ENCODE measurements at places on chromosomes 5 and 9.

DNA sequence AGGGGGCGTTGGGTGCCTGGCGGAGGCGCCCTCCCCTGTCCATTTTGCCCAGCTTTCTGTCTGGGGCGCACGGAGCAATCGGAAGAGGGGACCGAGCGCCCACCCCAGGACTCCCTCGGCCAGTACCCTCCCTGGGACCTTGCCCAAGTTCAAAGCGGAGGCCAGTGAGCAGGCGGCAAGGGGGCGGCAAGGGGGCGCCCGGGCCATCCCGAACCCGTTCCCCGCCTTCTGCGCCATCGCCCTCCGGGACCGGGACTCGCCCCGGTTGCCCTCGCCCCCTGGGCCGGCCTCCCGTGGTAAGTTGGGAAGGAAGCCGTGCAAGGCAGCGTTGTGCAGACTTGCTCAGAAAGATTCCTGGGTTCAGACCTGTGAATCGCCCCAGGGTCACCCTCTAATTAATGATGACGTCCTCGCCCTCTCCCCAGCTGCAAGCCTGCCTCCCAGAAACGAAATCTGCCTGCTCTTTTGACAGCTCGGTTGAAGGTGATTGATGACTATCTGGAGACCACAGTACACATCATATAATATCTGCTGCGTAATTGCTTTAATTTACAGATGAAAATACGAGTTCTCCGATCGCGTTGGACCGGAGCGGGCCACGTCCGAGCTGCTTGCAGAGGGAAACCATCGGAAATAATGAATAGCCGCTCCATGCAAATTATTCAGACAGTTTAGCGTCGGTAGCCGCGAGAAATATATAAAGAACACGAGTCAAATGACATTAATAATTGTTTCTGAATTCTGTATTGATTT lies 1.4 kb upstream of the IRX4 start:
- peak; percentile 82 for DNase-seq

DNA sequence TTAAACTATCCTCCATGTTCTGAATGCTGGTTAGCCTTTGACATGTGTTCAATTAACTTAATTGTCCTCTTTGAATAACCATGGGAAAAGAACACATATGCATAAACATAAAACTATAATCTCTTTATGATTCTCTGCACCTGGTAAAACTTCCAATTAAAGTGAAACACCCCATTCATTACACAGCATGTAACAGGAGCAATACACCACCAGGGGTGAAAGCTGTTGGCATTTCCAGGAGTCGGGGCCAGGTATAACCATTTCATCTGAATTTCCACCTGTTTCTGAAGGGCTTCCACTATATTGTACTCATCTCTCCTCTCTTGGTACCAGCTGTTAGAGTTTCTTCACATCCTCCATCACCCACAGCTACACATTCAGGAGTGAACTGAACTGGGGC lies 303.8 kb downstream of the EDIL3 start:
- no peak for DNase-seq

DNA sequence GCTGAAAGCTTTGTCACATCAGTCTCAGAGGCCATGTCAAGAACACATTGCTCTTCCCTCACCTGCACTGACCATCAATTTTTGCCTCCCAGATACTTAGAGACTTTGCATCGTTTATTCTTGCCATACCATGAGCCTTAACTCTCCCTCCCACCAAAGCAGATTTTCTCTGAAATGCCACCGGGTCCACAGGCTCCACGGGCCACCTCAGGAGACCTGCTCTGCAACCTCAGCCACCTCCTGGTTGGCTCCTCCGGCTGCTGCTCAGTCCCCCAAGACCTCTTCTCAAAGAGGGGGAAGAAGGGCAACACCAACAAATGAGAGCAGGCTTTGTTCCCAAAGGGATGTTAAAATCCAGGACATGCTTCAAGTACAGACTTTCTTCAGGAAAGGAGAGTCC lies 400.5 kb downstream of the SPOCK1 start:
- DNase-seq: no peak

DNA sequence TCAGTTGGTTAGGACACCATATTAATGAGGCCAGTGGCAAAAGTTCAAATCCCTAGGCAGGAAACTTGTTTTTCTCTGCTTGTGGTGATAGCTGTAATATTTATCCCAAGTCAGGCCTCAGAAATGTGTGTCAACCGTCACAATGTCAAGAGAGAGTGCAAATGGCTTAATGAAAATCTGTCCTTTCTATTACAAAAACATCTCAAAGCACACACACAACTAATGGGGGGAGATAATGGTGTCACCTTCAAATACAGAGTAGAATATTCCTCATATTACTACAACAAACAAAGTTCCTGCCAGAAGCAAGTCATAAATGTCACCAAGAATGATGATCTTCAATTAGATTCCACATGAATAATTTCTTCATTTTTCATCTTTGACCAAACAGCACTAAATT lies 127.2 kb upstream of the MARCHF11 start:
- DNase-seq: no peak

DNA sequence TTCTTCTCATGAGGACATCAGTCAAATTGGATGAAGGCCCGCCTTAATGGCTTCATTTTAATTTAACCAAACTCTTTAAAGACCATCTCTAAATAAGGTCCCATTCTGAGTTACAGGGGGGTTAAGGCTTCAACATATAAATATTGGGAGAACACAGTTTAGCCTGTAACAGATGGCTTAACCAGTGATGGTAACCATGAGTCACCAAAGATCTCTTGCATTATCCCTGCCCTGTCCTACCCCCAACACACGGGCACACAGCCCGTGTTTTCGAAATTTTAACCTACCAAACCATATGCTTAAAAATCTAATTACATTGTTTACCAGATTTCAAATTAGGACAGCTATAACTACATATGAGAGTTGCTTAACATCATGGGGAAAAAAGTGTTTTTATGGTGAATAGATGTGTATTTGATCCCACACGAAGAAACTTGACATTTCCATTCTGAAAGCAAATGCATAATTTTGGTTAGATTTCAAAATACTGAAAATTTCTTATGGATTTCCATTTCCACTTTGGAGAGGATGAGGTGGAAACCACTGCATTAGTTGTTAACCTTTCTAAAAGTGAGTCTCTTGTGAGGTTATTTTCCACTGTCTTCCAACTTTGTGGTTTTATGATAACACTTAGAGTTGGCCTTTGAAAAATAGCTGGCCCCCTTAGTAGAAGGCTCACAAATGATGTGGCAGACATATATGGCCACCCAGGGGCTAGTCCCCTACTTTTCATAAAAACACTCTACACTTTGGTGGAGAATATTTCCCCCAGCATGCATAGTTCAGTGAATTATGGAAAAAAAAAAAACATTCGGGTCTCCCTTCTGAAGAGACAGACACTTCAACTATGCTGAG lies 849.3 kb downstream of the TLE1 start:
- DNase-seq: no peak

- DNase-seq: no peak
Observed at GRCh38 chr9:75672478-75672877, 218.0 kb upstream of the PCSK5 start.

GRCh38 chr9:37340961-37341360 lies 81.5 kb upstream of the GRHPR start:
- DNase-seq: no peak

DNA sequence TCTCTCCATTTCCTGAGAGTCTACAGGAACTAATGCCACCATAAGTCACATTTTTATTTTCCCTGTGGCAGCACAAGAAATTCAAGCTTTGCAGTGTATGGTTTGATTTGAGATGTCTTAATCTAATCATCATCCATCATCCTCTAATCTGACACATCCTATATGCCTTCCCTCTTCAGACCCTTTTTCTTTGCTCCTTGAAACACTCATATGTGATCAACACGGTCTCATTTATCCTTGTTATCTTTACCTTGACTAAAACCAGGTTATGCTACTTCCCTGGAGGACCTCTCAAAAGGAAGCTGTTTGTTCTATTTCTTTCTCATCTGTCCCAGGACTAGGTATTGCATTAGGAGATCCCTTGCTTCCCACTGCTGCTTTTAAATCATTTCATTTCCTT lies 146.9 kb upstream of the MRPS30 start:
- no peak for DNase-seq

GRCh38 chr5:110269478-110270142 lies 456.9 kb downstream of the TMEM232 start:
- DNase-seq: no peak

GRCh38 chr5:1462358-1462757 lies 17.1 kb upstream of the SLC6A3 start:
- DNase-seq: peak; percentile 60

- no peak for DNase-seq
Observed at GRCh38 chr5:60814498-60814897, 29.6 kb downstream of the ELOVL7 start.

- no peak for DNase-seq
Observed at GRCh38 chr5:127070243-127070642, 3.1 kb downstream of the C5orf63 start.

DNA sequence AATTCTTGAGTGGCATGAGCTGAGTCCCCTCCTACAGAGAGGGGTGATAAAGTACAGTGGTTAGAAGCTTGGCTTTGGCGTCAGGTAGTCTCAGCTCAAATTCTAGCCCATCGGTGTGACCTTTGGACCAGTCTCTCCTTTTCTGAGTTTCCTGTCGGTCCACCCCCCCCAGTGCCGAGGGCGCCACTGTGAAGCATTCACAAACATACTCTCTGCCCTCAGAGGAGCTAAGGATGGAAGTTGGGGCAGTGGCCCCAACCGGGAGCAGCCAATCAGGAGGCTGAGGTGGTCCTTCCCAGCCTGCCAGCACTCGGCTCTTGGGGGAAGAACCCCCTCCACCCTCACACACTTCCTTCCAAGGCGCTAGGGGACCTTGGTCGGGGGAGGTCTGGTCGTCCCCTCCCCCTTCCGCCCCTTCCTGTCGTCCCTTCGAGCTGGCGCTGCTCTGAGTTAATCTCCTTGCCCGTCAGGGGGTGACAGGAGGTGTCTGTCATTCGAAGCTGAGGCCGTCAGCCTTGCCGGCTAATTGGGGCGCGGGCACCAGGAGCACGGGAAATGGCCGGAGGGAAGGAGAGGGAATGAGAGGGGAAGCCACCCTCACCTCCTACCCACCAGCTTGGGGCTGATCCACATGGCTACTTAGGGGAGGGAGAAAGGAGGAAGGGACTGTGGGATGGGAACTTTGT lies 53.0 kb downstream of the CXXC5 start:
- no peak for DNase-seq

GRCh38 chr5:6545770-6546690 lies 86.8 kb downstream of the NSUN2 start:
- DNase-seq: no peak

DNA sequence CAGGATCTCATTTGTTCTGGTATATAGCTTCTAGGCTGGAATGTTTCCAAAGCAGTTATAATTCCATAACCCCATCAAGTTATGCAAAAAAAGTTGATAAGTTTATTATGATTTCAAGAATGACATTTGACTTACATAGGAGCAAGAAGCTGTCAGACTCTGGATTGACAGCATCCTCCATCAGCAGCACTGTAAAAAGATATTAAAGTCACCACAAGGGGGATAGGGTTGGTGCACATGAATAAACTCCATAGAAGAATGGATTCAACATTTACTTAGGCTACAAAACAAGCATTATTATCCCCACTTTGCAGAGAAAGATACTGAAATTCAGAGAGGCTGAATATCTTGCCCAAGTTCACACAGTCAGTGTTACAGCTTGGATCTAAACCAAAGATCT lies 208.9 kb upstream of the SLC30A5 start:
- no peak for DNase-seq

DNA sequence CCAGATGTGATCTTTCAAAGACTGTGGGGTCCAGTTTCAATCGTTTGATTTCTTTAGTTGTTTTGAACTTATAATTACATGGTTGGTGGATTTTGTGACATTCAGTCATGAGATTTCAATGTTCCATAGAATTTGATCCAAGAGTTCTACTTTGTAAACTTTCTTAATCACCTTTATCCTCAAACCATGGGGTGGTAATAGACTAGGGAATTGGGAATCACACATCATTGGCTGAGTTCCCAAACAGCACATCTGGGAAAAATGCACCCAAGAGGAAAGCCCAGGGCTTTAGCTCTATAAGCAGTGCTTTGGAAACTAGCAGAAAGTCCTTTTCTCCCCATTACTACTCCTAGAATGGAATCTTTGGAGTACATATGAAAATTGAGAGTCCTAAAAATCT lies 177.6 kb downstream of the NNT start:
- DNase-seq: no peak

- no peak for DNase-seq
Observed at GRCh38 chr5:27854243-27854852, 816.0 kb upstream of the CDH9 start.

- DNase-seq: peak; percentile 95
Observed at GRCh38 chr5:181260720-181261319, at the start of gene TRIM52. TRIM52 (minus strand) TSS chr5:181261143; CDS start chr5:181260813, 330 bp downstream.

DNA sequence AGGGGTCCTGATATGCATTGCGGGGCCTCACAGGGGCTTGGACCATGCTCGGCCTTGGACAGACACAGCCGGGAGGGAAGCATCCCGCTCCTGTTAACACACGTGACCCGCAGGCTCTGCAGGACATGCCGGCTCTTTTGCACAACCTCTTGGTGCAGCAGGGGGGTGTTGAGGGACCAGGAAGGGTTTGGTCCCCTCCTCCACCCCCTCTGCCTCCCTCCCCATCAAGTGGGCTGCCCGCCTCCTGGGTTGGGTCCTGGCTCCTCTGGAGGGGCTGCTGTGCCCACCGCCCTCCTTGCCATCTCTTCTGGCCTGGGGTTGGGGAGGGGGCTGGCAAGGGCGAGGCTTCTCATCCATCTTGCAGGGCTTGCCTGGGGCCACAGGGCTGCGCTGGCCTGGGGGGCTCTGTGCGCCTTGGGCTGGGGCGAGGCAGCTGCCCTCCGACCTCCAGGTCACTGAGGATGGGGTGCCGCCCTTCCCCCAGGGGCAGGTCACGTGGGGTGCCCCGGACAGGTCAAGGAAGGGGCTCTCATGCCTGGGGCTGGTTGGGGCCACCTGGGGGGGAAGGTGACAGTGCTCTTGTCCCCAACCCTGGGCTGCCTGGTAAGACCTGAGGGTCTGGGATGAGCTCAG lies 16.8 kb upstream of the SLC9A3 start:
- DNase-seq: peak; percentile 71

- DNase-seq: no peak
Observed at GRCh38 chr9:80040457-80040856, 468.7 kb downstream of the TLE4 start.

GRCh38 chr5:38529955-38530646 lies 26.3 kb downstream of the LIFR start:
- DNase-seq: no peak

DNA sequence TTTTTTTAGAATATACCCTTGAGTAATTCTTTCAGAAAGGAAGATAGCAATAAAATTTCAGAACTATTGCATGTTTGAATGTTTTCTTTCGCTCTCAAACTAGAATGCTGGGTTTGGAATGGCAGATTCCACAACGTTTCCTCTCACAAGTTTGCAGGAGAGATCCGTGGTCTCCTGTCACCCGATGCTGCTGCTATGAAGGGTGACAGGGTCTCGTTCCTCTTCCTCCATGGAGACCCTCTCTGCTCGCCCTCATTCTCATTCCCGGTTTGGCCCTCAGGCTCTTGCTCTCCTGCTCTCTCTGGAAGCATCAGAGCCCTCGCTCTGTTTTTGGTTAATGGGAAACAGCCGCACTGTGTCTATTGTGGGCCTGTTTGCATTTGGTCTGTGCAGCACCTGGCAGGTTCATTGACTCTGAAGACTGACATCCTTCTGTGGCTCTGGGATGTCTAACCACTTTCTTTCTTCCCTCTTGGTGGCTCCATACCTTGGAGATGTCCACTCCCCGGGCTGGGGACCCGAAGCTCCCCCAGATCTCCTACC lies 12.6 kb upstream of the FAM163B start:
- DNase-seq: no peak

Data from RWPE2 (cell line).